Melanocyte of skin (primary cell): ENCODE measurements at places on chromosomes 5 and 9. TPM values are rescaled to one million over a fixed set of nuclear protein-coding genes. Genes with fewer than 3 reads are reported as not detected.

PCDHGA1 gene
- under 0.01 and 0.36 TPM in 2 replicates for total RNA-seq

MACIR gene
- 8.3 and 17.1 TPM in 2 replicates for total RNA-seq

GLT6D1 gene
- total RNA-seq = not detected in 2 replicates

TLX3 gene
- not detected in 2 replicates for total RNA-seq

GOLGA1 gene
- 11.7 and 14.0 TPM in 2 replicates for total RNA-seq

CDHR2 gene
- total RNA-seq = not detected in 2 replicates

PRELID1 gene
- 194 and 210 TPM in 2 replicates for total RNA-seq

CLIC3 gene
- total RNA-seq = not detected in 2 replicates

SMIM27 gene
- total RNA-seq = 1.9 and 3.0 TPM in 2 replicates

GRXCR2 gene
- total RNA-seq = not detected in 2 replicates

GIN1 gene
- 3.3 and 7.9 TPM in 2 replicates for total RNA-seq

ENHO gene
- total RNA-seq = 1.4 and 2.2 TPM in 2 replicates

CARTPT gene
- not detected in 2 replicates for total RNA-seq

GFPT2 gene
- total RNA-seq = 1.7 and 3.1 TPM in 2 replicates

TRAF1 gene
- total RNA-seq = 1.8 and 3.4 TPM in 2 replicates

PCDHB14 gene
- not detected in 2 replicates for total RNA-seq

MYMK gene
- not detected in 2 replicates for total RNA-seq

PHF24 gene
- 3.1 and 4.4 TPM in 2 replicates for total RNA-seq

NR2F1-AS1 gene
- 0.15 and 0.67 TPM in 2 replicates for total RNA-seq

GAS1 gene
- total RNA-seq = 13.3 and 20.1 TPM in 2 replicates

PCDHB6 gene
- not detected in 2 replicates for total RNA-seq

PIP5K1B gene
- under 0.01 TPM in 1 of 2 replicates, not detected in the other for total RNA-seq

SV2C gene
- not detected in 2 replicates for total RNA-seq

LHX3 gene
- not detected in 2 replicates for total RNA-seq

PDGFRB gene
- total RNA-seq = 1.3 and 2.3 TPM in 2 replicates

HTR4 gene
- total RNA-seq = not detected in 2 replicates

TAL2 gene
- total RNA-seq = not detected in 2 replicates

MORN5 gene
- total RNA-seq = not detected in 2 replicates

PCDHB5 gene
- total RNA-seq = 0.36 and 0.69 TPM in 2 replicates

WDR31 gene
- total RNA-seq = 1.7 and 2.2 TPM in 2 replicates

CAVIN4 gene
- 0.69 and 2.2 TPM in 2 replicates for total RNA-seq

FOXD4L3 gene
- under 0.01 TPM in 1 of 2 replicates, not detected in the other for total RNA-seq

PCDHA9 gene
- total RNA-seq = under 0.01 TPM in 1 of 2 replicates, not detected in the other

PELO gene
- 9.8 and 13.4 TPM in 2 replicates for total RNA-seq

DMRT2 gene
- total RNA-seq = 0.77 TPM in 1 of 2 replicates, not detected in the other

AHRR gene
- 30.0 and 32.9 TPM in 2 replicates for total RNA-seq

IL9 gene
- not detected in 2 replicates for total RNA-seq

FBP1 gene
- total RNA-seq = not detected in 2 replicates

ASTN2 gene
- 7.9 and 9.5 TPM in 2 replicates for total RNA-seq

DCP2 gene
- 24.6 and 46.1 TPM in 2 replicates for total RNA-seq

SURF4 gene
- 367 and 440 TPM in 2 replicates for total RNA-seq

ATOSB gene
- 20.7 and 29.6 TPM in 2 replicates for total RNA-seq

CDX1 gene
- not detected in 2 replicates for total RNA-seq

TAF1L gene
- under 0.01 TPM in 1 of 2 replicates, not detected in the other for total RNA-seq

PRUNE2 gene
- total RNA-seq = 152 and 193 TPM in 2 replicates

PCDHGA12 gene
- total RNA-seq = 36.8 and 41.4 TPM in 2 replicates

GRIA1 gene
- not detected in 2 replicates for total RNA-seq

PLAC8L1 gene
- not detected in 2 replicates for total RNA-seq

LCN10 gene
- not detected in 2 replicates for total RNA-seq

LVRN gene
- total RNA-seq = not detected in 2 replicates

ANKRD55 gene
- not detected in 2 replicates for total RNA-seq

UBE2QL1 gene
- total RNA-seq = under 0.01 TPM in 1 of 2 replicates, not detected in the other

PTTG1 gene
- total RNA-seq = 182 and 371 TPM in 2 replicates

MYOT gene
- total RNA-seq = not detected in 2 replicates

SLC36A2 gene
- total RNA-seq = not detected in 2 replicates
